Naive thymus-derived CD4-positive, alpha-beta T cell (primary cell): ENCODE measurements at places on chromosomes 5 and 9. TPM values are rescaled to one million over a fixed set of nuclear protein-coding genes. Genes with fewer than 3 reads are reported as not detected.

DNA sequence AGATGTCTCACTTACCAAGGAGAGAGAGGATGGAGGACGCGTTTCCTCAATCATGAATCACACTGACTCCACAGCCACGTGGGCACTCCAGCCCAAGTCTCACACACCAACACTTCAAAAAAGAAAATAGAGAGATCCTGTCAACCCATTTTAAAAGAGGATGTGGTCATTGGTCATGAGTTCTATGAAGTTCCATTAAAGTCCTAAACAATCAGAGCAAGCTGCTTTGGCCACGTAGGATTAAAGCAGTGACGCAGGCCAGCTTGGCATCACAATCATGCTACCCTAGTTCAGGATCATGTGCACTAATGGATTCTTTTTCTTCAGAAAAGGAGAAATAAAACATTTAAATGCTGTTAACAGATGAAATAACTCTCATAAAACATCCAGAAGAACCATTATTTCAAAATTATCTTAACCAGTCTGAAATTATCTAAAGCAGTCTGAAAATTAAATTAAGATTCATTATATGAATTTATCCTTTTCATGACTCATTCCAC lies 108.1 kb downstream of the SEMA5A start:
- H3K4me1 ChIP-seq = no peaks in the 10 kb centered on the region
- no peaks in the 10 kb centered on the region for H3K36me3 ChIP-seq
- no peak for DNase-seq
- no peak overlapping the region for H3K27ac ChIP-seq
- no peaks in the 10 kb centered on the region for H3K27me3 ChIP-seq

Gene ALDH7A1
- total RNA-seq = 1.8 TPM

Gene FOXD1
- not detected for total RNA-seq

Gene SPINK6
- not detected in 2 replicates for total RNA-seq

DNA sequence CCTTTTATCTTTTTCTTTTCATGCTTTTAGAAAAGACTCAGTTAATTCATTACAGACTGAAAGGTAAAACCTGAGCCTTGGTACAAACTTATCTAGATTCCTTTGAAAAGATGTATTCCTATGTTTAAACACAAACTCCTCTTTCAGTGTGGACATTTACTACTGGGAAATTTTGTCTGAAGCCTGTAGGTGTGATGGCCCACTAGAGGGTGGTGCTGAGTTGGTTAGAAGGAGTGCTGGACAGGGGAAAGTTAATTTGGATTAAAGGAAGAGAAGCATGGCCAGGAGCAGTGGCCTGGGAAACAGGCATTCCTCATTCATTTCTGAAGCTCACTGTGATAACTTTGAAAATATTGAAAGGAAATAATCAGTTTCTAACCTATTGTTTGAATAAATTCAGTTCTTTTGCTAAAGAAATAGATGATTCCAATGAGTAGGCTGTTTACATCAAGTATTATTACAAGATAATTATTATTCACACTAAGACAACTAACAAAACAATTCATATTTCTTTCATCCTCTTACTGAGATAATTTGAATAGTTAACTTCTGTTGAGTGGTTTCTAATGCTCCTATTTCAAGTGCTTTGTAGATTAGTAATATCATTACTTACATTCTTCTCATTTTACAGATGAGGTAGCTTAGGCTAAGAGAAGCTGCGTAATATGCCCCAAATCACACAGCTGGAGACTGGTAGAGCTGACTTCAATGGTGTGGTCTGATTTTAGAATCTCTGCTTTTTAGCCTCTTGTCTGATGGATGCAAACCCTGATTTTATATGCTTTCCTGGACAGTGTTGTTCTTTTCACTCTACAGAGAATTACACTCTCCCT lies 150.9 kb downstream of the ADGRV1 start:
- H3K36me3 ChIP-seq = no peaks in the 10 kb centered on the region
- no peaks in the 10 kb centered on the region for H3K4me1 ChIP-seq
- H3K27ac ChIP-seq = no peak overlapping the region

Gene IL4
- not detected for total RNA-seq

Gene TMEM252
- total RNA-seq = not detected

DNA sequence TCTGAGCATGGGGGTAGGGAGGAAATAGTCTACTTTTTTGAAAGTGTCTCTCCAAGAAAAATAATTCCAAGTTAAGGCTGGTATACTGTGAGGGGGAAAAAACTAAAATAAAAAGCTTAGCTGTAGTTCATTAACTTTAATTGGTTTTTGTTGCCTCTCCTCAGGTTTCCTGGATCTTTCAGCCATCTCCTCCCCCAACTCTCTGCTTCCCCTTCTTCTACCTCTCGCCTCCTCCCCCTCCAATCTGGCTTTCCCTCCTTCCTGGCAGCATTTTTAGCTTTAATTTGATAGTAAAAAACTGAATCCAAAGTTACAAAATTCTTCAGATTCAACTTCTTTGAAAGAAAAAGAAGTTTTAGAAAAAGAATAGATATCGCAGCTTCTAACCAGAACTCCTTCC lies 462.6 kb downstream of the CETN3 start:
- no peak overlapping the region for H3K27ac ChIP-seq
- no peaks in the 10 kb centered on the region for H3K36me3 ChIP-seq
- no peaks in the 10 kb centered on the region for H3K27me3 ChIP-seq
